GM23248 (cell line): ENCODE measurements at places on chromosomes 1 and 21.

GRCh38 chr1:166479052-166479631 lies 312.3 kb upstream of the FAM78B start:
- peak; percentile 39 for DNase-seq

- DNase-seq, result no peak
Measured at GRCh38 chr1:79887059-79887458, 880.5 kb upstream of the ADGRL4 start.

- no peak for DNase-seq
Measured at GRCh38 chr1:29555043-29555620, 318.8 kb downstream of the PTPRU start.

- no peak for DNase-seq
Measured at GRCh38 chr1:20224546-20224945, 38.2 kb upstream of the PLA2G2C start.

- peak; percentile 42 for DNase-seq
Measured at GRCh38 chr1:29713857-29714256, 477.5 kb downstream of the PTPRU start.

- peak; percentile 89 for DNase-seq
Measured at GRCh38 chr1:23343221-23344110, 618 bp downstream of the HNRNPR start.

- DNase-seq, result no peak
Measured at GRCh38 chr1:15577691-15578090, 7.2 kb downstream of the AGMAT start.
